ENCODE measurements at places on chromosomes 3 and 15.
A peak's percentile ranks its signal among the peaks of the same experiment; 100 is the strongest.

- DNase-seq, result no peak
Measured at GRCh38 chr15:31464216-31465082, 137.8 kb downstream of the KLF13 start.

DNA sequence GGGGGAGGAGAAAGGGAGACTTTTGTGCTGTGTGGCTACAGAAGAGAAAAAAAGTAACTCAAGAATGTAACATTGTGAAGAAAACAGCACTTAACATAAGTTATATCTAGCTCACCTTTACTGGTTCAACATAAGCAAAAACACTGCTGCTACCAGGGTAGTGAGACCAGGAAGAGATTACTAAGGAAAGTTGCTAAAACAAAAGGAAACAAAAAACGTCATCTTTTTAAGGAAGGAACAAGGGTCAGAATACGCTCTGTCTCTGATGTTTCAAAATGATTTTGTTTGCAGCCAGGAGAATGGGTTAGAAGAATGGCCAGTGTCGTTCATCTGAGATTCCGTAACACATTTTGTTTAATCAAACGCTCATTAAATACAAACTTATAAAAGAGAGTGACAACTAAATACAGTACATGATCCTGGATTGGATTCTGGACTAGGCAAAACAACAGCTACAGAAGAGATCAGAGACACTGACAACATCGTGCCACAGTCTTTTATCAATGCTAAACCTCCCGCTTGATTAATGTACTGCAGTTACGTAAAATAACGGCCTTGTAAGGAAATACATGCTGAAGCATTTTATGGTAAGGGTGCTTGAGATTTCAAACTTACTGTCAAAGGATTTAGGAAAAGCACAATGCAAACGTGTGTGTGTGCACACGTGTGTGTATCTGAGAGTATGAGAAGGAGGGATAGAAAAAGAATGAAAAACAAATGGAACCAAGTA is 67.7 kb downstream of the FOXP1 start:
- no peak for DNase-seq

DNA sequence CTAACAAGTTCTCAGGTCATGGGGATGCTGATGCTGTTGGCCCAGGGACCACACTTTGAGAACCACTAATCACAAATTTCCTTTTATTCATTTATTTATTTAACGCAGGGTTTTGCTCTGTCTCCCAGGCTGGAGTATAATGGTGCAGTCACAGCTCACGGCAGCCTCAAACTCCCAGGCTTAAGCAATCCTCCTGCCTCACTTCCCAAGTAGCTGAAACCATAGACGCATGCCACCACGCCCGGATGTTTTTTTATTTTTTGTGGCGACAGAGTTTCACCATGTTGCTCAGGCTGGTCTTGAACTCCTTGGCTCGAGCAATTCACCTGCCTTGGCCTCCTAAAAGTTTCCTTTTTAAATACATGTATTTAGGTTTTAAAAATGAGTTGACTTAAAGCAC is 20.7 kb upstream of the ISLR2 start:
- DNase-seq, result no peak

- DNase-seq, result no peak
Measured at GRCh38 chr3:49421890-49422378, 339 bp downstream of the AMT start.

- no peak for DNase-seq
Measured at GRCh38 chr15:68386587-68387288, 45.2 kb downstream of the ITGA11 start.

DNA sequence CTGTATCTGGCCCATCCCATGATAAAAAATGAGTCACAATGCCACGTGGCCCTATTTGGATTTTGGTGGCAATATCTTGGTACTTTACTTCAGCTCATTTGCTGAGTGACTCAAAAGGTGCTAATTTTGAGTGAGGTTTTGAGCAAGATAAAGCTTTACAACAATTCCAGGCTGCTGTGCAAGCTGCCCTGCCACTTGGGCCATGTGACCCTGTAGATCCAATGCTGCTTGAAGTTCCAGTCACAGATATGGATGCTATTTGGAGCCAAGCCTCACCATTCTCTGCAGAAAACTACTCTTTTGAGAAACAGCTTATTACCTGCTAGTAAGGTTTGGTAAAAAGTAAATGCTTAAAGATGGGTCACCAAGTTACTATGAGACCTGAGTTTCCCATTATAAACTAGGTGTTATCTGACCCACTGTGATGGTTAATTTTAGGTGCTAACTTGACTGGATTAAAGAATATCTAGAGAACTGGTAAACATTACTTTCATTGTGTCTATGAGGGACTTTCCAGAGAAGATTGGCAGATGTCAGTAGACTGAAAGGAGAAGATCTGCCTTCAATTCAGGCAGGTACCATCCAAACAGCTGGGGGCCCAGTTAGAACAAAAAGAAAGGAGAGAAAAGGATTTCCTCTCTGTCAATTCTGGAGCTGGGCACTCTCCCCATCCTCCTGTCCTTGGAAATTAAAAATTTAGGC is 1083.9 kb downstream of the DIPK2A start:
- DNase-seq, result no peak

DNA sequence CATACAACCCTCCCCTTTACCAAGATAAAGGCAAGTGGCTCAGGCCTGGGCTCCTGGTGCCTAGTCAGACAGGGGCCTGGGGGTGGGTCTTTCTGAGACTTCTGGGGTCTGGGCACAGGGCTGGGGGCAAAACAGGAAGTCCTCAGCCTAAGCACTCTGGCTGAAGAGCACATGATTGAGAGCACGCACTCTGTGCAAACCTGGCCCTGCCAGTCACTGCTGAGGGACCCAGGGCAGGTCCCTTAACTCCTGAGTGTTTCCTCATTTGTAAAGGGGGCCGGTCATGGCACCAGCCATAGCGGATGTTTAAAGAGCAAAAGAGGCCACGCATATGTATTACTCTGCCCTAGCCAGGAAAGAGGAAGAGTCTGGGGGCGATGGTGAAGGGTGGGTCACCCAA is 16.0 kb downstream of the TKT start:
- no peak for DNase-seq

GRCh38 chr3:177195242-177195991 is 1.9 kb downstream of the TBL1XR1 start:
- DNase-seq, result no peak

DNA sequence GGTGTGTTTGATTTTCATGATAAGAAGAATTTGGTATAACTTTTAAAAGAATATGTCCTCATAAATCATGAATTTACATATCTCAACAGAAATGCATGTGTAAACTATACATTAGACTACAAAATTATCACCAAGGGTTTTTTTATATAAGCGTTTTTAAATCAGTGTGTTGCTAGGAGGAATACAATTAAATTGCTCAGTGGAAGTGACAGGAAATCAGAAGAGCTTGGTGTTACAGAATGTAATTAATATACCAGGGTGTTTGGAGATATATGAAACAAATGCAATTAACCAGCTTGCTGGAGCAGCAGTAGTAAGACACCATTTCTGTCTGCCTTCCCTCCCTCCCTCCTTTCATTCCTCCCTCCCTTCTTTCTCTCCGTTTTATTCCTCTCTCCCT is 2.4 kb downstream of the ROBO2 start:
- no peak for DNase-seq

DNA sequence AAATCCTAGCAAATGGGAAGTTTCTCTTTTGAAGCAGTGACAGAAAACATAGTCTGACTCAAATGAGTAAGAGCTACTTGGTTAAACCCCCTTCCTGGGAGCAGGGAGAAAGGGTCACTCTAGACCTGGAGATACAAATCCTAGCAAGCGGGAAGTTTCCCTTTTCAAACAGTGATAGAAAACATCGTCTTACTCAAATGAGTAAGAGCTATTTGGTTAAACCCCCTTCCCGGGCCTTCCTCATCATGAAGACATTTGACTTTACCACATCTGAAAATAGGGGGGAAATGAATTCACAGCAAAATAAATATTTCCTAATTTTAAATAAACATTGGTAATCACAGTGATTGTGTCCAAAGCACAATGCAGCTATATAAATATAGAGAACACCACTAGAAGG is 79.2 kb downstream of the FOXB1 start:
- no peak for DNase-seq

GRCh38 chr15:65960586-65960985 is 91.3 kb downstream of the RAB11A start:
- no peak for DNase-seq

DNA sequence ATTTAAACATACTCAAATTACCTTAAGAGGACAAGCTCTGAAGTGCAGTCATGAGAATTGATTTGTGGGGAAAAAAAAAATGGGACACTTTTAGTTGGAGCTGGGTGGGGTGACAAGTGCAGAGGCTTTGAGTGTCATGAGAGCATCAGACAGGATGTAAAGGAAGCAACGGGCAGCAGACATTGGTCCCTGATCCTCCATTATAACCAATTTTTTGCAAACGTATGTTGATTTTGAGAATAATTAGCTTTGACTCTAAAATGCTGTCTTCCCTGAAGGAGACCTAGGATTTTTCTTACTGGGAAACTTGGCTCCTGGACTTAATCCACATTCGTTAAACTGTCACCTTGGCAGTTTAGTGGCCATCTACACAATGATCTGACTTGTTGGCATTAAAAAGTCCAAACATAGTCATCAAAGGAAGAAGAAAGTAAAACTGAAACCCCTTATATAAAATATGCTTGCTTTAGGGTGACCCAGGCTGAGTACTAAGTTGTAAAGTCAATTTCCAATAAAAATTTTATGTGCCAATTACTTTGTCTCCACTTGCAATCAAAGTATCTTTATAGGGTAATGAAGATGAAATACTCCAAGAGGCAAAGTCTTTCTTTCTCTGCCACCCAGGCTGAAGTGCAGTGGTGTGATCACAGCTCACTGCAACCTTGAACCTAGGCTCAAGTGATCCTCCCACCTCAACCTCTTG is 45.6 kb downstream of the BCL2L10 start:
- no peak for DNase-seq

GRCh38 chr3:67774676-67775075 is 120.3 kb upstream of the SUCLG2 start:
- no peak for DNase-seq

GRCh38 chr15:73887481-73887880 is 14.1 kb downstream of the TBC1D21 start:
- DNase-seq, result no peak

DNA sequence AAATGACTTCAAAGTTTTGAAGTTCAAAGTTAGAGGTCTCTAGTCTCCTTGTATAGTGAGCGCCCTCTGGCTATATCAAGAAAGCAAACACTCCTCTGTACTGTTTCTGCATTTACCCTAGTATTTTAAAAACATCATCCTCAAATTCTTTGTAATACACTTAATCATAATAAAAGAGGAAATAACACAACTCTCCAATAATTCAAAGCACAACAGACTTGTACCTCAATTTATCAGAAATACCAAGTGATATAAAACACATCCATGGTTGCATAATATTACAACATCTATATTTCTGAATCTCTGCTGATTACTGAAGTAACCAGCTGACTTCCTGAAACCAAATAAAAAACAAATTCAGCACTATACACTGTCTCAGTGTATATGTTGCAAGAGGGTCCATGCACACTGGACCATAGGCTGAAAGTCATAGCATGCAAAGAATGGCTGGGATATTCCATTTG is 12.5 kb downstream of the PLOD2 start:
- no peak for DNase-seq

DNA sequence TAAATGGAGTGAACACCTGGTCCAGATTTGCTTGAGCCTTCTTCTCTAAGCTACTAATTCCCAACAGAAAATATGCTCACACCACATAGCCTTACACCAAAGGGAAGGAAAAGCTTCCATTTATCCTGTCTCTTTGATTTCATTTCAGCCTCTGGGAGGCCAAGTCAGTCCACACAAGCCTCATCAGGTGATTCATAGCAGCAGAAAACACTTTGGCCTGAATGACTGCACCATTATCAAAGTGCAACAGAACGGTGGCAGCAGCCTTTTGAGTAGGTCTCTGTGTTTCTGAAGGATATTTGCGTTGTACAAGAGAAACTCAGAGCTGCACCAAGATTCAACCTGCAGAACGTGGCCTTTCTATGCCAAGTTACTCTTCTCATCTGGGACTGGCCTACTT is 46.6 kb upstream of the SNRK start:
- DNase-seq, result no peak

DNA sequence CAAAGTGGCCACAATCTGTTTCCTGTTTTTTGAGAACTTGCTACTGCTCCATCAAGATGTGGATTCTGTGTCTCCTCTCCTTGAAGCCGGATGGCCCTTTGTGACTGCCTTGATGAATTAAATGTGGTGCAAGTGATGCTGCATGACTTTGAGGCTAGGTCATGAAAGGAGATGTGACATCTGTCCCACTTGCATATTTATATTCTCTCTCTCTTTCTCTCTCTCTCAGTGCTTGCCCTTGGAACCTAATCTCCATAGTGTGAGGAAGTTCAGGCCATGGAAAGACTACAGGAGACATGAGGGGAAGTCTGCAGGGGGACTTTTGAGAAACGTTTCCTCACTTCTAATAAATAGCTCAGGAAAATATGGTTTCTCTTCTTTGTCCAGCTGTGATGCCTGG is 50.0 kb upstream of the ADPGK start:
- no peak for DNase-seq

GRCh38 chr3:184354121-184354728 is 7.2 kb downstream of the CLCN2 start:
- peak; percentile 69 for DNase-seq

- DNase-seq, result no peak
Measured at GRCh38 chr3:138468886-138469285, 34.5 kb downstream of the ESYT3 start.

DNA sequence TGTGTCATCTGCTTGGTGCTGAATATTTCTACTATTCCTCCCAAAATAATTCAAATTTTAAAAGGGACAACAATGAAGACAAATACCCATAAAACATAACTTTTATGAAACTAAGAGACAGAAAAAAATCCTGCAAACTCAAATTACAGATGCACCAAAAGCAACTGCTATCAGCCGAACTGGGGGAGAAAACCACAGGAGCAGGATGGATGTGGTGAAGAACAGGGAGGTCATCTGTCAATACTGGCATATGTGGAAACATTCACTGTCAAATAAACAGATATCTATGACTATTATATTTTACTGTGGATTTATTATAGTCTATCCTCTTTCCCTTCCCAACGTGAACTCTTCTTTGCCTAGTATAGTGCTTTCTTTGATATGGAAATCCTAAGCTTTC is 53.3 kb upstream of the CPOX start:
- no peak for DNase-seq

Measured in left cardiac atrium (tissue), 4 donors.